CD4-positive, alpha-beta T cell treated with Interleukin-17A for 4 hours (primary cell): ENCODE measurements at places on chromosomes 5 and 9.

GRCh38 chr5:96967400-96967799 is 31.5 kb downstream of the LNPEP start:
- no peak for DNase-seq

DNA sequence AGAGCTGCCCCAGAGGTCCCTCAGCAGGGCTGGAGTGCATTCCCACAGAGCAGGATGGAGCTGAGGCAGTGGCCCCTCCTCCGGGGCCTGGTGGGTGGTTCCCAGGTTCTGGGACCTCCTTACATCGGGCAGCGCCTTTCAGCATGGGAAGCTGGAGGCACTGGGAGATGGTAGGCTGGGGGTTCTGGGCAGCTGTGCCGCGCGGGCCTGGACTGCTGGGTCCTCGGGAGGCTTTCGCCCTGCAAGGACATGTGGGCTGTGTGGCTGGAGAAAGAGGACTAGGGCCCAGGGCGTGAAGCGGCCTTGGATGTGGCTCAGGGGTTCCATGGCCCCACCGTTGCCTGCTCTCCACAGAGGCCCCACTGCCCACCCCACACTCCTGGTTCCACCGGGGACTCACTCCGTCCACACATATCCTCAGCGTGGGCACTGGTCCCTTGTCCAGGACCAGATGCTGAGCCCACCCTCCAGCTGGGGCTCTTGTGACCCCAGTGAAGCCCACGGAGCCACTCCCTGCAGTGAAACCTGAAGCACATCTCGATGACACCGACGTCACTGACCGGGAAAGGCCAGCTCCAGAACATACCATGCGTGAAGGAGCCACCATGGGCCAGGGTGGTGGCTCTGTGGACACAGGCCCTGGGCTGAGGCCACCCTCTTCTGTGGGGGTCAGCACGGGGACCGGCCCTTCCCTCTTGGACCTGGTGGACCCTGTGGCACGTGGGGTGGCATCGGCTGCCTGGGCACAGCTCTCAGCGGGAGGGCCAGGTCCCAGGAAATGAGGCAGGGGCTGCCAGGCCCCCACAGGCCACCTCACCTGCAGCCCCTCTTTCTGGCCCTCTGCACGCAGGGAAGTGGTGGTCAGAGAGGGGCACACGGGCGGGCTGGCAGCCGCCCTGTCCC is 31.5 kb upstream of the NKD2 start:
- no peak for DNase-seq

GRCh38 chr9:116058421-116058820 is 95.2 kb upstream of the PAPPA start:
- no peak for DNase-seq

- DNase-seq = no peak
These were observed 267.7 kb downstream of the ADAMTS6 start for GRCh38 chr5:65213921-65214525.

DNA sequence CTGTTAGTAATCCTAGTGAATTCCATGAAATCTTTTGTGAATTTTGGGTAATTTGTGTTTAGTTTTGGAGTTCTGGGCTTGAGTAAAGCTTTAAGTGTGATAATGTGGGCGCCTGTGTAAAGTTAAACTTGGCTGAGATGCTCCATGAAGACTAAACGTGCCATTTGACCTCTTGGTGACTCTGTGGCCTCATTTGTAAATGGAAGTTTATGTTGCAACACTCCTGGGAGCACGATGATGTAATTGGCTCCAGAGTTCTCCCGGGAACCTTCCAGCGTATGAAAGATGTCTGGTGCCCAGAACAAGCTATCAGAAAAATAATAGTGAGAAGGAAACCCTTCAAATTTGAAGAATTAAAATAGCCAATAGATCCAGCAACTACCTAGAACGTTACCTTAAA is 981.2 kb downstream of the TLE4 start:
- DNase-seq = no peak

GRCh38 chr9:107740088-107740980 is 250.8 kb upstream of the KLF4 start:
- DNase-seq = no peak

- DNase-seq = no peak
These were observed 803.4 kb upstream of the CDH6 start for GRCh38 chr5:30390095-30390494.

DNA sequence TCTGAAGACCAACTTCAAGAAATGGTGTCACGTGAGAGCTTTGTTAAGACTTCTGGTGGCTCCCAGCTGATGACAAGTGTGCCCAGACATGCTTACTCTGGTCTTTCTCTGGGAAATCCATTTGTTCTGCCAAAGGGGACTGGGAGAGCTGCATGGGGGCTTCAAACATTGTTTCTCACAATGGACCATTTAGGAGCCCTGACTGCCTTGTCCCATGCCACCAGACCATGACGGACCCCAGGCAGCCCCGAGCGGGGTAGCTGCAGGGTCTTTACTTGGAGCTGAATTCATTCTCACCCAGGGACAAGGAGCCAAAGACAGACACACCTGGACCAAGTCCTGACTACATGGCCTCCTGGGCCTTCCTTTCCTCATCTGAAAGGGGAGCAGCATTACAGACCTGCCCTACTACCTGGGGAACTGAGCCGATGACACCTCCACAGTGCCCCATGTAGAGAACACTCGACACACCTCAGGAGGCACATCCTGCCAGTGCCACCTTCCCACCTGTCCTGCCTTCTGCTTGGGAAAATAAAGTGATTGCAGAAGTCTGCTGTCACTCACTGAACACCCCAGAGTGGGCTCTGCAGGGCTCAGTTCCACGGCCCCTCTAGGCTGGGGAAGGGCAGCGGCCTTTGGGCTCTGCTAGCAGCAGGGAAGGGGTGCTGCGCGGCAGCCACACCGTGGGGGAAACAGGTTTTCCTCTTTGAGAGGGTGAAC is 169.0 kb downstream of the DAB2IP start:
- no peak for DNase-seq

DNA sequence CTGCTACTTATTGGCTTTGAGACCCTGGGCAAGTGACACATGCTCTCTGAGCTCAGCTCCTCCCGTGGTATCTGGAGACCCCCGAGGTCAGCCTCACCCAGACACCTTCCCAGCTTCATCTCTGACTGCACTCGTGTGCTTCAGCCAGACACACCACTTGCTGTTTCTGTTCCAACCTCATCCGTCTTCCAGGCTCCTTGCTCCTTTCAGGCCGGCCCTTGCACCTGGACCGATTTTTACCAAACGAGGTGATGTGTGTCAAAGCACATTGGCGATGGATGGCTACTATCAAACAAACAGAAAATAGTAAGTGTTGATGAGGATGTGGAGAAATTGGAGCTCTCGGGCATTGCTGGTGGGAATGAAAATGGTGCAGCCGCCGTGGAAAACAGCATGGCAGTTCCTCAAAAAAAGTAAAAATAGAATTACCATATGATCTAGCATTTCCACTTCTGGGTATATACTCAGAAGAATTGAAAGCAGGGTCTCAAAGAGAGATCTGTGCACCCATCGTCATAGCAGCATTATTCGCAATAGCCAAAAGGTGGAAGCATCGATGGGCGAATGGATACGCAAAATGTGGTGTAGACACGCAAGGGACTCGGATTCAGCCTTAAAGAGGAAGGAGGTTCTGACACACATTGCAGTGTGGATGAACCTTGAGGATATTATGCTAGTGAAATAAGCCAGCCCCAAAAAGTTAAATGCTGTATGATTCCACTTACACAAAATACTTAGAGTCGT is 96.1 kb upstream of the IER5L start:
- DNase-seq = no peak

- no peak for DNase-seq
These were observed 206.8 kb downstream of the NR3C1 start for GRCh38 chr5:143196601-143197259.

DNA sequence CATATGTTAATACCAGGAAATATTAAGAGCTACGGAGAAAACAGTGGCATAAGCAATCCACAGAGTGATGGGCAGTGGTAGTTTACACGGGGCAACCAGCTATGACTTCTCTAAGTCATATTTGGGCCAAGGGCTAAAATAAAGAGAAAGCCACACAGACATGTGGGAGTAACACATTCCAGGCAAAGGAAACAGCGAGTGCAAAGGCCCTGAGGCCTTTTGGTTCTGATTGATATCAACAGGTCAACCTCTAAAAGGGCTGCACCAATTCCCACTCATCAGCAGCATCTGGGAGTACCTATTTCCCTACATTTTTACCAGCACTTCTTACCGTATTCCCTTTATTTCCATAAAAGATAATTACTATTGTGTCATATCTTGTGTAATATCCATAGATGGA is 173.4 kb downstream of the SPOCK1 start:
- DNase-seq = no peak

DNA sequence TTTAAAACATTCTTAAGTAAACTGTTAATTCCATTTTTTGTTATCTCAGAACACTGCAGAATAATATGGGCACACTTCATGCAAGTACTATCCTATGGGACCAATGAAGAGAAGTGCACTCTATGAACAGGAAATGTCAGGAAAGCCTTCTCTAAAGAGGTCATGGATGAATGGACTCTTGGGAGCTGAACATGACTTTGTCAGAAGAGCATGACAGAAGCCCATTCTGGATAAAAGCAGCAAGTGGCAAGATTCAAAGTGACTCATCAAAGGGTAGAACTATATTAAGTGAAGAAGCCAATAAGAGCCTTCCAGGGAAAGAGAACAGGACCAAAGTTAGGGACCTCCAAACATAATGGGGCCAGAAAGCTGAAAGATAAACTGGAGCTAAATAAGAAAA is 94.0 kb downstream of the RAPGEF6 start:
- no peak for DNase-seq

DNA sequence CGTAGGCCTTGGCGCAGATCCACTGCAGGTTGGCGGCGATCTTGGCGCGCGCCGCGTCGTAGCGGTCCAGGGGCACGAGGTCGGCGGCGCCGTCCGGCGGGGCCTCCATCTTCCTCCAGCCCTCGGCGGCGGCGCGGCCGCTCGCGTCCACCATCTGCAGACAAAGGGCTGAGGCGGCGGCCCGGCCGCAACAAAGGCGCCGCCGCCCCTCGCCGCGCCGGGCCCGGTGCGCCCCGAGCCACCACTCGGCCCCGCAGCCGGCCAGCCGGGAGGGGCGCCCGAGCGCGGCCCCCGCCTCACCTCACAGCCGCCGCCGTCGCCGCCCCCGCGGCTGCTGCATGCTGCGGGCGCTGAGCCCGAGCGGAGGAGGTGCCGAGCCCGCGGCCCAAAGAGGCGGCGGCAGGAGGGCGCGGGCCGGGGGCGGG is 328 bp downstream of the CAMSAP1 start:
- no peak for DNase-seq

GRCh38 chr5:24162343-24162742 is 482.4 kb downstream of the CDH10 start:
- no peak for DNase-seq

DNA sequence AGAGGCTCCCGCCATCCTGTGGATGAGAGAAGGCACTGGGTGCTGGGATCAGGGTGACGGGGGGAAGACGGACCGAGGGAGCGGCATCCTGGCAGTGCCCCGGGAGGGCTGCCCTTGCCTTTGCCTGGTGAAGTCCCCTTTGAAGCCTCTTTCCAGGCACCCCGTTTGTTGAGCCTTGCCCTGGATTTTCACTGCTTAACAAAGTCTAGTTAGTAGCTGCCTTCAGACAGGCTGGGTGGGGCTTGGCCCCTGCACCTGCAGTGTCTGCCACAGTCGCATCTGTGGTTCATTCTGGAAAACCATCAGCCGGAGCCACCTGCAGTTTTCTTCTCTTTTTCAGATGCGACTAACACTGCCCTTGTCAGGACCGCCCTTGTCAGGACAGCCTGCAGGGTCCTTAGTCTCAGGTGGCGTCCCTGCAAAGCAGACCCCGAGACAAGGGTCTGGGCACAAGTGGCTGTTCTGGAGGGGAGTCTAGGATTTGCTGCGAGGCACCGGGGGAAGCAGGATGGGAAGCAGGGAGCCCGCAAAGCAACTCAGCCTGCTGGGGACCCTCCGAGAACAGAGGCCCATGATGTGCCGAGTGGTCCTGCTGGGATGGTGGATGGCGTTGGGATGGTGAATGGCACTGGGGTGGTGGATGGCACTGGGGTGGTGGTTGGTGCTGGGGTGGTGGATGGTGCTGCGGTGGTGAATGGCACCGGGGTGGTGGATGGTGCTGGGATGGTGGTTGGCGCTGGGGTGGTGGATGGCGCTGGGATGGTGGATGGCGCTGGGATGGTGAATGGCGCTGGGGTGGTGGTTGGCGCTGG is 147.9 kb upstream of the COL5A1 start:
- DNase-seq = no peak

- DNase-seq = no peak
These were observed 51.0 kb downstream of the GNG10 start for GRCh38 chr9:111712369-111712768.
